ENCODE measurements at places on chromosomes 2 and 18.

GRCh38 chr2:25202275-25202674 lies 33.9 kb upstream of the POMC start:
- no peak for DNase-seq

- no peak for DNase-seq
These were observed 34.7 kb downstream of the RMC1 start for GRCh38 chr18:23538001-23538400.

DNA sequence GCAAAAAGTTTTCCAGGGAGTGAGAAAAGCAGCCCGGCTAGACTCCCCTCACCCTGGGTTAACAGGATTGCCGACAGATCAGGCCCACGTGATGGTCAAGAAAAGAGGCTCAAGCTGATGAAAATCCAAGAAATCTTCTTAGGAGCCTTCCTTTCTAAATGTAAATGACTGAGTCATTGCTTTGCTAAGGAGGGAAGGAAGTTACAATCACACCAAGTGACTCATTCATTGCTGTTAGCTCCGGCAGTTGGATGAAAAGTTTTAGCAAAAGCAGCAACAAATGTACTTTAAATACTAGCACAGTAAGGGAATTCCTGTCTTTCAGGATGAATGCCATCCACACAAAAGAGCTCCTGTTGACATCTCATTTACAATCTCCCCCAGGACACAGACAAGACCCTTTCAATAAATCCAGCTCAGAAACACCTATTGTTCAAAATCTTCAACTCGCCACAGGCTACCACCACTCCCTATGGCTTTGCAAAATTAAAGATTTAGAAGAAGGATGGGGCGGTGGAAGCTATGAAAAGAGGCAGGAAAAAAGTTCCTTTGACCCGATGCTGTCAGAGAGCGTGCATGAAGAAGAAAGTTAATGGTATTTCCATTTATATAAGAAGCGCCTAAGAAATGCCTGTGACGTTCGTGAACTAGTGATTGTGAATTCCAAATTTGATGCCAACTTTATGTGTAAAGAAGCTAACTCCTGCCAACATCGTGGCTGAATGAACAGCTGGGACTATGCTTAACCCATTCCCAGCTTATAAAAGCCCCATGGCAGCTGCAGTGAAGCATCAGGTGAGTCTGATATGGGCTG lies 153.7 kb downstream of the TGIF1 start:
- DNase-seq = no peak

GRCh38 chr2:68594674-68595492 lies 48.5 kb upstream of the PROKR1 start:
- DNase-seq = peak; percentile 4

- DNase-seq = no peak
These were observed 230.7 kb downstream of the RND3 start for GRCh38 chr2:150256736-150257135.

GRCh38 chr18:38494065-38494464 lies 928.5 kb upstream of the CELF4 start:
- no peak for DNase-seq

- DNase-seq = no peak
These were observed 98.5 kb upstream of the KCTD1 start for GRCh38 chr18:26646901-26647300.

DNA sequence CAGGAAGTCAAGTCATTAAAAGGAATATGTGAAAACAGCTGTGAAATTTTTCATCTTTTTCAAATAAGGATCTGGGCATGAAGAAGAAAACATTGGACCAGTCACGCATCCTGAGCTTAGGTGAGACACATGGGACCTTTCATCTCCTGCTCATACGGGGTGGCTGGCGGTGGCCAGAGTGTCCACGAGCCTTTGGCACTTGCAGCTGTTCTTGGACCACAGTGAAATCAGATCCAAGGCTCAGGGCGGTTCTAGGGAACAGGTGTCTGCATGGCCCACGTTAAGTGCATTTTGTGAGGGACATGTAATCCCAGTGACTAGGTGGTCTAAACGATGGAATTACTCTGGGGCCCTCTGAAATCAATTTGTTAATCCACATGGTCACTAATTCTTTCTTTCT lies 212.7 kb upstream of the COPS8 start:
- no peak for DNase-seq

DNA sequence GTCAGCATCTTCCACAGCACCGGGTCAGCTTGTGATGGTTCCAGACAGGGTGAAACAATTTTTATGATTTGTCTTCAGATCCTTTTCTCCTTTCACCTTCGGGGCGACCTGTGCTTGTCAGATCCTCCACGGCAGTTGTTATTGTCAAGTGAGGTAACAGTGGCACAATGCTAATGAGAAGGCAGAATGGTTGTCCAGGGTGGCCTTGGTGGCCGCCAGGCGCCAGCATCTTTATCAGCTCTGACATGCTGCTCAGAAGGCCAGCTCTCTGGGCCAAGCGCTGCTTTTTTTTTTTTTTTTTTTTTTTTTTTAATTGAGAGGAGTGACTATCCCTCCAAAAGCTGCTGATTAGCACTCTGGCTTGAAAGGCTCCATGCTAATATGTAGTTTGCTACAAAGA lies 52.3 kb upstream of the MGAT5 start:
- no peak for DNase-seq

- DNase-seq = no peak
These were observed 2.9 kb downstream of the TBR1 start for GRCh38 chr2:161418715-161419637.
